Activated CD8-positive, alpha-beta memory T cell treated with anti-CD3 and anti-CD28 coated beads for 48 hours (primary cell): ENCODE measurements at places on chromosomes 5 and 9.

DNA sequence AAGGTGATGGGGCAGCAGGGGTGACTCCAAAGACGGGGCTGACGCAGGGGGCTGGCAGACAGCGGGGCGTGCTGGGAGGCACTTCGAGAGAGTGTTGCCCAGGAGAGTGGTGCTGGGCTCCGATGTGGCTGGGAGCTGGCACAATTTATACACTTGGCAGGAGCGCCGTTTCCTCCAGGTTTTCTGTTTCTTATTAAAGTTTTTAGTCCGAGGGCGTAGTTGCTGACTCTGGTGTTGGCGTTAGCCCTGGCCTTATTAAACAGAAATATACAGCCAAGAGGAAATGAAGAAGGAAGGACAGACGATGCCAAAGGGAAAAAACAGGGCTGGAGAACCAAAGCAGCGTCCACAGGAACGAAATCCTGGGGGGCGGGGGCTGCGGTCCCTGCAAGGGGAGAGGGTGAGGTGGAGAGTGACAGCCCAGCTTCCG is 139.6 kb upstream of the PHYKPL start:
- DNase-seq: no peak

DNA sequence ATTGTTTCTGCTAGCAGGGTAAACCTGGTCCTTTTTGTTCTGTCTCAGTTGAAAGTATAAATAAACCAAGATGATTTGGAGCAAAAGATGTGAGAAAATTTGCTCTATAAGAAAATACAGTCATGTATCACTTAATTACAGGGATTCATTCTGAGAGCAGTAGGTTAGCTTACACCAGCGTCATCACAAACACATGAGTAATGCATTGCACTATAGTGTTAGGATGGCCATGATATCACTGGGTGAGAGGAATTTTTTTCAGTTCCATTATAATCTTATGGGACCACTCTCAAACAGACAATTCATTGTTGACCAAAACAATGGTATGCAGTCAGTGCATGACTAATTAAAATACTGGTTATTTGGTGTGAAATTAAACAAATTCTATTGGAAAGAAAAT is 430.9 kb downstream of the CHSY3 start:
- DNase-seq: no peak

DNA sequence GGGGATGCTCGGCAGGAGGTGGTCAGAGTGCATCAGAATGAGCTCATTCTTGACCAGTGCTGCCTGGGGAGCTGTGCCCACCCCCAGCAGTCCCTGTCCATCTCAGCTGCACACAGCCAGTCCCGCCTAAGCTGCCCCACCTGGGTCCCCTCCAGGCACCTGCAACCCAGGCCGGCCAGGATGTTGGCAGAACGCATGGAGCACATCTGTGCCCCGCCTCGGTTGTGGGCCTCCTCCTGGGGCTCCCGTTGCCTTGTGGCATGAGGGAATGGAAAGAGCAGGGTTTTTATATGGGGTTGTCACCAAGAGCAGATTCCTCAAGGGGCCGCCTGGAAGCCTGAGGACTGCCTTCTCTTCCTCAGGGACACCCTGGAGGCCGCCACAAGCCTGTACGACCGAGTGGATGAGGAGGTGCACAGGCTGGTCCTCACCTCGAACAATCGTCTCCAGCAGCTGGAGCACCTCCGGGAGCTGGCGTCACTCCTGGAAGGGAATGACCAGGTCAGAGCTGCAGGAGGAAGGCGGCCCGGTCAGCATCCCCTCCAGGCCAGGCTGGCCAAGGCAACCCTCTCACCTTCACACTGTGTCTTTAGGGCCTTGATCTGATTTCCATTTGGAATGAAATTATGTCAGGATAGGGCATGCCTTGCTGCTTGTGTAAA is 34.8 kb upstream of the LRRC14B start:
- no peak for DNase-seq

DNA sequence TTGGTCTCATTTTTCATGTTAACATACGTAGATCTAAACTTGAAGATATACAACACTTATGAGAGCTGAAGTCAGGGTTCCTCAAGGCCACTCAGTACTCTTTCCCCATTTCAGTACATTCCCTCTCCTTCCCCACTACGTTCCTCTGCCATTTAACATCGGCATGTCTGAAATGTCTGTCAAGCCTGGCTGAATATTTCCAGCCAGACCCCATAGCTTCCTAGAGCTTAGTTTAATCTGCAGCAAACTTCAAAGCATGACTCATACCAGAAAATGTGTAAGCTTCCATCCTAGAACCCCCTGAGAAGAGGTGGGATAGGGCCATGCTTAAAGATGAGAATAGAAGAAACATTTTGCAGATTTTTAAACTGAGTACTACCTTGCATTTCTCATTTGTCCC is 6.2 kb downstream of the GZMA start:
- no peak for DNase-seq

DNA sequence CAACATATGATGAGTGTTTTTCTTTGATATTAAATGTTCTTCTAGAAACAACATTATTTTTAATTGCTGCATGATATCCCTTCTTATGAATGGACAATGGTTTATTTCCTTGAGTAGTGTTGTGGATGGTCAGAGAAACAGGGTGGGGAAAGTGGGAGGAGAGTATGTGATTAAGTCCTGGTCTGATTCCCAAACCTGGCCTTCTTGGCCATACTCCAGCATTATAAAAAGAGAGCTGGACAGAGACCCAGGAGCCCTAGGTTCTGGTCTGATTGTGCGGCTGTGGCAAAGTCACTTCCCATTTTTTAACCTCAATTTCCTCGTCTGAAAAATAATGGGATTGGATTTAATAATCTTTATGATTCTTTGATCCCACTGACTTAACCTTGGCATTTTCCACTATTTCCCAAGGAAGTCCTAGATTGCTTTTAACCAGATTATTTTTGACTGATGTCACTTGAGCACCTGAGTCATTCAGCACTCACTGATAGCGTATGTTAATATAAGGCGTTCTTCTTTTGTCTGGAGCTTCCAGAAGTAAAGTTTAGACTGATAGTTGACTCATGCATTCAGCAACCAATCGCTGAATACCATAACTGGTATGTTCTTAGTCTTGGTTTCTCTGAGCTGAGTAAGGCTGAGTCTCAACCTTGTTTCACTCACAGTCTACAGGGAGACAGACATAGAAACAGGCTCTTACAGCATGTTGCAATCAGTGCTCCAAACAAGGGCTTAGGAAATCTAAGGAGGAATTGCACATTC is 26.2 kb downstream of the OSMR start:
- DNase-seq: no peak

GRCh38 chr5:40790947-40791593 is 7.1 kb downstream of the PRKAA1 start:
- DNase-seq: no peak

- no peak for DNase-seq
Measured at GRCh38 chr5:122774519-122774860, 390 bp upstream of the SNX2 start.

DNA sequence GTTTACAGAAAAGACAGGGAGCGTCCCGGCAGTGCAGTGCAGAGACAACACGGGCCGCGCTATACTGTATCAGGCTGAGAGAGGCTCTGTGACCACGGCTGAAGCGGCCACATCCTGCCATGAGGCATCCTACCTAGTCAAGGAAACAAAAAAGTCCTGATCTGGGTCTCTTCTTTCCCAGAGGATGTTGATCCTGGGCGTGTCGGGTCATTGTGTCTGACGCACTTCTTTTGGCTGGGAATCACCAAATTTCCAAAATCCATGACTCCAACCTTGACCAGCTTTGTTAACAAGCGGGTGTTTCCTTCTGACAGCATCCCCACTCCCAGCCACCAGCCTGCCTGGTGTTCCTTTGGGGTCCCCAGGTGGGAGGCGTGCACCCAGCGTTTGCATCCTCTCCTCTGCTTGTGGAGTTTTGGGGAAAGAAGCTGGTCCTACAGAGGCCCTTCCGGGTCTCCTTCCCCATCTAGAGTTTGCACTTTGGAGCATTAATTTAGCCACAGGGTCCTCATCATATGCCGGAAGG is 91.4 kb upstream of the RAI14 start:
- DNase-seq: no peak

GRCh38 chr9:121954477-121955140 is 138.5 kb downstream of the TTLL11 start:
- no peak for DNase-seq

DNA sequence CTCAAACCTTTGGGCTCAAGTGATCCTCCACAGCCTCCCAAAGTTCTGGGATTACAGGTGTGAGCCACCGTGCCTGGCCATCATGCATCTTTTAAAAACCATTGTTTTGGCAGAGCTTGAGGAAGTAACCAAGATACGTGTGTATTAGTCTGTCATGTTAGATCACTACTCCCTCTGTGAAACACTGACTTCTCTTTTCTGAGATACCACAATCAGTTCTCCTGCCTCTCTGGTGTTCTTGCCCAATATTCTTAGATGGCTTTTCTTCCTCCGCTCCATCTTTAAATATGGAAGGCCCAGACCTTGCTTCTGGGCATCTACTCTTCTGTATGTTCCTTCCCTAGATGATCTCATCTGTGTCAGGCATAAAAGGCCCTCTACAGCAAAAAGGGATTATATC is 14.2 kb upstream of the CCNB1 start:
- DNase-seq: no peak

DNA sequence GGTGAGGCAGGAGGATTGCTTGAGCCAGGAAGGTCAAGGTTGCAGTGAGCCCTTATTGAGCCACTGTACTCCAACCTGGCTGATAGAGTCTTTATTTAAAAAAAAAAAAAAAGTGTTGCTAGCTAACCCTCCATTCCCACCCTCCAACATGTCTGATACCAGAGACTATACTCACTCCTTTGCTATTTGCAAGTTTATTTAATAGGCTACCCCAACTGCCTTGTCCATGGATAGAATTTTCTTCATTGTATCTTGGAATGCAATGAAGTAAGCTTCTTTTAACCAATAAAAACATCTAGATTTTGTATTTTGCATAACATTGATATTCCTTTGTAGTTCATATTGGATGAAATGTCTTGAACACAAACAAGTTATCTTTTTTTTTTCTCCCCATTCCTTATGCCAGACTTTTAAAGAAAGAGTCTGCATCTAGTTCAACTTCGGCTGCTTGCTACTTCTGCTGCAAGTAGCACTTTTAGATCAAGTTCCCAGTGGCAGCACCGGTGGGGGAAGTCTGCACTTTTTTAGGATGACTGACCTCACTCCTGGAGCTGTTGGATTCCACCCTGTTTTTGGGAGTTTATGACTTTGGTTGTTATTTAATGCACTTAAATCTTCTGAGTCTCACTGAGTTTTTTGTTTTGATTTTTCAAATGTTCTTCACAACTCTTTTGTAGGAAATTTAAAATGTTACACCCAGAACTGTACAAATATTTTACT is 112.5 kb downstream of the UHRF2 start:
- DNase-seq: no peak

GRCh38 chr5:138469540-138470321 is 4.5 kb downstream of the EGR1 start:
- DNase-seq: no peak

- DNase-seq: no peak
Measured at GRCh38 chr9:10268531-10269485, 344.0 kb downstream of the PTPRD start.

DNA sequence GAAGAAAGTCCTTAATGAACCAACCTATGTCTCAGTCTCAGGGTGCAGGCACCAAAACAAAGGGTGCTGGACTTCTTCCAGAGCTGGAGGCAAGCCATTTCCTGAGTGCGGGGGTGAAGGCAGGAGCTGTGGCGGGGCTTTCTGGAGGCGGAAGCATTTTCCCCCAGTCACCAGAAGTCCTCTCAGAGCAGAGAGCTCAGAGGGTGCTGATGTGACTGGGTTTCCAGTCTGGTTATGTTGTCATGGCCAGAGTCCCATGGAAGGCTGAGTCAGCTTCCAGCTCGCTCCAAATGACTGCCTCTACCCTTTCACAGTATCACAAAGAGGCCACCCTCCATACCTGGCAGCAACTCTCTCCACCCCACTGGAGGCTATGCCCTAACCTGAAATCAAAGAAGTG is 86.0 kb downstream of the TRPC7 start:
- no peak for DNase-seq

DNA sequence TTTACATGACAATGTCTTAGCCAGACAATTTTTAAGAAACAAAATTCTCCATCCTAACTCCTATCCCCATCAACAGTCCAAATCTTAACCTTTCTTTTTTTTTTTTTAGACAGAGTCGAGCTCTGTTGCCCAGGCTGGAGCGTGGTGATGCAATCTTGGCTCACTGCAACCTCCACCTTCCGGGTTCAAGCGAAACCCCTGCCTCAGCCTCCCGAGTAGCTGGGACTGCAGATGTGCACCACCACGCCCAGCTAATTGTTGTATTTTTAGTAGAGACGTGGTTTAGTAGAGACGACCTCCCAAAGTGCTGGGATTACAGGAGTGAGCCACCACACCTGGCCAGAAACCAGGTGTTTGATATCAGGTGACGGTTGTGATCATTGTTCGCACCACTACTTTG is 10.2 kb downstream of the ABL1 start:
- DNase-seq: no peak

- DNase-seq: no peak
Measured at GRCh38 chr9:109451311-109452025, 46.6 kb downstream of the PTPN3 start.

GRCh38 chr5:156402387-156402921 is 75.5 kb downstream of the SGCD start:
- DNase-seq: no peak

DNA sequence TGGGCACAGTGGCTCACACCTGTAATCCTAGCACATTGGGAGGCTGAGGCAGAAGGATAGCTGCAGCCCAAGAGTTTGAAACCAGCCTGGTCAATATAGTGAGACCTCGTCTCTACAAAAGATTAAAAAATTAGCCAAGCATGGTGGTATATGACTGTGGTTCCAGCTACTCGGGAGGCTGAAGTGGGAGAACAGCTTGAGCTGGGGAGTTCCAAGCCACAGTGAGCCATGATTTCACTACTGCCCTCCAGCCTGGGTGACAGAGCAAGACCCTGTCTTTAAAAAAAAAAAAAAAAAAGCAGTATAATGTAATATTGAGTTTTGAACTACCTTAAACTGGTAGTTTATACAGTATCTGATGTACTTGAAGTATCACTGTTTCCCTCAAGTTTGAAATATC is 358.4 kb downstream of the EBF1 start:
- no peak for DNase-seq

DNA sequence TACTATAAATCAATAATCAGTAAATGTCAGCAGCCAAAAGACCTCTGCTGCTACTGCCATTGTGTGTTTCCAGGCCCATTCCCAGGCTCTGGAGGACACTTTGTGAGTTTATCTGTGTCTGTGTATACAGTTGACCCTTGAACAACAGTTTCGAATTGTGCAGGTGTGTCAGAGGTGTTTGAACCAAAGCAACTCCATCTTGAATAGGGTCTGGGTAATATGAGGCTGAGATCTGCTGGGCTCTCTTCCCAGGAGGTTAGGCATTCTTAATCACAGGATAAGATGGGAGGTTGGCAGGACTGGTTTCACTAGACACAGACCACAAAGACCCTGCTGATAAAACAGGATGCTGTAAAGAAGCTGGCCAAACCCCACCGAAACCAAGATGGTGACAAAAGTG is 2.3 kb upstream of the TBCA start:
- DNase-seq: no peak

- DNase-seq: no peak
Measured at GRCh38 chr5:59002162-59002825, 419.4 kb downstream of the RAB3C start.

GRCh38 chr5:100950985-100951384 is 47.9 kb upstream of the ST8SIA4 start:
- no peak for DNase-seq
